ENCODE measurements at places on chromosomes 3 and 15. TPM values are rescaled to one million over a fixed set of nuclear protein-coding genes. Genes with fewer than 3 reads are reported as not detected.

The SAXO2 gene
- 0.56 TPM for total RNA-seq

The RTP3 gene
- total RNA-seq: not detected

The LYZL4 gene
- not detected for total RNA-seq

The CCR3 gene
- total RNA-seq: not detected

The FANCD2OS gene
- total RNA-seq: not detected

The PSTPIP1 gene
- total RNA-seq: 160 TPM

The ARGFX gene
- total RNA-seq: not detected

The CPNE9 gene
- 0.19 TPM for total RNA-seq

The LEKR1 gene
- 2.0 TPM for total RNA-seq

The LRRK1 gene
- 1.7 TPM for total RNA-seq

The ZMYND10 gene
- 1.9 TPM for total RNA-seq

The NDUFB4 gene
- 72.9 TPM for total RNA-seq

The CCR4 gene
- total RNA-seq: 74.8 TPM

The RPP25 gene
- 4.2 TPM for total RNA-seq

The IL1RAP gene
- 8.6 TPM for total RNA-seq

The OR4M2 gene
- not detected for total RNA-seq

The GPR15 gene
- 5.7 TPM for total RNA-seq

The FGD5 gene
- 0.53 TPM for total RNA-seq

The DNAH1 gene
- total RNA-seq: 43.6 TPM

The SLC30A4 gene
- total RNA-seq: 4.2 TPM

The ENTPD3 gene
- total RNA-seq: not detected

The PPARG gene
- total RNA-seq: not detected

The USP4 gene
- 101 TPM for total RNA-seq

The SLC2A2 gene
- total RNA-seq: not detected

The FBXW12 gene
- total RNA-seq: not detected

The CCR8 gene
- 3.0 TPM for total RNA-seq

The CLCN2 gene
- total RNA-seq: 5.3 TPM

The ADAMTS17 gene
- total RNA-seq: 17.8 TPM

The MNS1 gene
- total RNA-seq: not detected

The LINGO1 gene
- not detected for total RNA-seq

The OSTN gene
- not detected for total RNA-seq

The MYO5C gene
- total RNA-seq: 0.33 TPM

The XCR1 gene
- total RNA-seq: 0.08 TPM

The SPRED1 gene
- 0.39 TPM for total RNA-seq

The EXD1 gene
- not detected for total RNA-seq

The CMTM8 gene
- total RNA-seq: 12.2 TPM

The MTMR10 gene
- 39.1 TPM for total RNA-seq

The GLDN gene
- not detected for total RNA-seq

The QARS1 gene
- 261 TPM for total RNA-seq

The TXNRD3 gene
- total RNA-seq: 4.8 TPM

The IFT122 gene
- 23.9 TPM for total RNA-seq

The KBTBD8 gene
- 6.0 TPM for total RNA-seq

The MESP1 gene
- total RNA-seq: 0.41 TPM

The CLDN11 gene
- total RNA-seq: 0.76 TPM

The MKRN2OS gene
- not detected for total RNA-seq

The ASB14 gene
- total RNA-seq: not detected

The PCOLCE2 gene
- not detected for total RNA-seq

The ATXN7 gene
- 123 TPM for total RNA-seq

The NME9 gene
- 1.3 TPM for total RNA-seq

The MORC1 gene
- not detected for total RNA-seq

The TMEM39A gene
- 59.5 TPM for total RNA-seq

The ST8SIA2 gene
- total RNA-seq: not detected

The CLDN18 gene
- total RNA-seq: not detected
